Endothelial cell (in vitro differentiated cells): ENCODE measurements at places on chromosomes 11 and 22.

GRCh38 chr11:17397311-17398002 lies 9.0 kb upstream of the KCNJ11 start:
- DNase-seq, result no peak

DNA sequence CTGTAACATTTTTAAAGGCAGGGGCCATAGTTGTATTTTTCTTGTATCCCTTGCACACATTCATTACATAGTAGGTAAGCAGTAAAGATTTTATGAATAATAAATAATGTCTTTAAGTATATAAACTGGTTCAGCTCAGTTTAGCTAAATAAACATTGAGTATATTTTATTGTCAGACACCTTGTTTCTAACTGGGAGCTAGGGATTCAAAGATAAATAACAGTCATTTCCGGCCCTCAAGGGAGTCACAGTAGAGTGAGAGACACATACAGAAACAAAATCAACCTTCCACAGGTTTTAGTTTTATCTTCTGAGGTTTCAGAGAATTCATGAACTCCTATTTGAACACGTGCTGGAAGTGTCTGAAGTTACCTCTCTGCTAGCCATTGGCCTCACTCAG lies 760.2 kb downstream of the DLG2 start:
- DNase-seq, result no peak

DNA sequence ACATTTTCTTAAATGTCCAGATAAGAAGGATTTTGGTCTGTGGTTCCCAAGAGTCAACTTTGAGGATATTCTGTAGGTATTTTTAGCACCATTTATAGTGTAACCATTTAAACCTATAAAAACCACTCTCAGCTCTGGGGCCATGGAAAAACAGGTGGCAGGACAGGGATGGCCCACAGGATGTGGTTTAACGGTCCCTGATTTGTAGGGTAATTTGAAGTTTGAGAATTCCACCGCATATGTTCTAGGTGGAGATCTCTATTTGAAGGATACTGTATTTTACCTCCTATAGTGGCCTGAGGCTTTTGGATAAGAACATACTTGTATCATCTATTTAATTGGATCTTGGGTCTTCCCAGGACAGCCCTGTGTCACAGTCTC lies 62.4 kb upstream of the IGLL5 start:
- DNase-seq, result no peak

- no peak for DNase-seq
Observed at GRCh38 chr11:115489466-115489865, 14.7 kb downstream of the CADM1 start.
